ENCODE measurements at places on chromosomes 4 and X.

DNA sequence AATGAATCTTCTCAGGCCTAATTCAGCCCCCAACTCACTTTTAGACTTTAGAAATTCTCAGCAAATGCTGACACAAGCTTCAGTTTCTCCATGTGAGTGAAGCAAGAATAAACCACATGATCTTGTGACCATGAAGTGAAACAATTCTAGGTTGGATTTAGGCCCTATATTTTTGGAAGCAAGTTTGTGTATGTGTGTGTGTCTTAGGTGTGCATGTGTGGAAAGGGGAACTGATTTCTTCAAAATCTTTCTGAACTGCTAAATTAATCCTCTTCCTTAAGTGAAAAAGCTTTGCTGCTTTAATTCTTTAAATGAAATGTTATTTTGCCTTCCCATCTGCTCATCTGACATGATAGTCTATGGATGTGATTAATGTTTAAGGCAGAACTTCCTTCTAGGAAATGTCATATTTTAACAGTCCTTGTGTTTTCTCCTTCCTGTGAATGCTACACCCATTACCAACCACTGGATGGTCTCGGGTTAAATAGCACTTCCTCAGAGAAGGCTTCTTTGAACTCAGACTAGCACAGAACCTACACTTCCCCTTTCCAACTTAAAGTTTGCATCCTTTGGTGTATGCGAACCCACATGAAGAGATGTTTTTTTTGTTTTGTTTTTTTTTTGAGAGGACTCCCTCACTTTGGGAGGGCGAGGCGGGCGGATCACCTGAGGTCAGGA, 1.2 kb upstream of the TMEM144 start:
- DNase-seq: no peak

DNA sequence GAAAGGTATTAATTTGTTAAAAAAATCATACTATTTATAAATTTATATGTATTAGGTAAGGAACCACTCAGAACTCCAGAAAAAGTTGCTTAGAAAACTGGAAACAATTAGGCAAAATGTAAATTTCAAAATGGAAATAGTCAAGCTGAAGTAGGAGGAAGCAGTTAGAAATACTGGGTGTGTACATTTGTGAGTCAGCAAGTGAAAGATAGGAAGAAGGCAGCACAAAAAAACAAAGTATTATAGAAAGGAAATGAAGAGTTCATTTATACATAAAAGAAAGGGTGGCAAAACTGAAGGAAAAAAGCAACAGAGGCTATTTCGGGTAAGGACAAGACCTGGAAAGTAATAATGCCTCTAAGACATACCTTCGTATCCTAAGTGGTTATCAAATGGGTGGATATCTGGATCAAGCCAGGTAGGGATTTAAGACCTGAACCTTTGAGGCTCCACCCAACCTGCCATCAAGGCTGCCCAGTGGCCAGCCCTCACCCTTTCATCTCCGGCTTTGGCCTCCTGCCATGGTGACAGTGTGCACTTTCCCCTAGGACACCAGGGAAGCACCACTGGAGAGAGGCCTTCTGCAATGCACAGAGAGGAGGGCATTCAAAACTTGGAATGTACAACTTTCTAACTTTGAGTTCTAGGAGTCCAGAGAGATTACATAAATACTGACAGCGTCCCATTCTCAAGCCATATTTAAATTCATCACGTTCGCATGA, at the start of gene LRRC66:
Gene LRRC66 (minus strand): TSS at position 428 of the 722 bp plus-strand sequence. CDS start 2,750 bp downstream, outside the sequence.
- no peak for DNase-seq

DNA sequence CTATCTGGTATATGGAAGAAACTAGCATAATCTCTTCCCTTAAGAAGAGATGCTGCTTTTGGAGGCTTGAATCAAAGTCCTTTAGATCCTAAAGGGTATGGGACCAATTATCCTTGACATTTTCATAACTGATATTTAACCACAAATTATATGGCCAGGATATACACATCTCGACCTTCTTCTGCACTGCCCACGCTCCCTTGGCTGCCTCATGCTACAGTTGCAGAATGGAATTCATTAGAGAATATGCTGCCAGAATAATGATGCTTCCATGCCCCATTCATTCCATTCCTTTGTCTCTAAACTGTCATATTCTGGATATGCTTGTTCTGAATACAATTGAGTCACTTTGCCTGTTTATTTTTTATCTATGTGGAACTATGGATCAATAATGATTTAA, 157.1 kb upstream of the PACRGL start:
- DNase-seq: no peak

DNA sequence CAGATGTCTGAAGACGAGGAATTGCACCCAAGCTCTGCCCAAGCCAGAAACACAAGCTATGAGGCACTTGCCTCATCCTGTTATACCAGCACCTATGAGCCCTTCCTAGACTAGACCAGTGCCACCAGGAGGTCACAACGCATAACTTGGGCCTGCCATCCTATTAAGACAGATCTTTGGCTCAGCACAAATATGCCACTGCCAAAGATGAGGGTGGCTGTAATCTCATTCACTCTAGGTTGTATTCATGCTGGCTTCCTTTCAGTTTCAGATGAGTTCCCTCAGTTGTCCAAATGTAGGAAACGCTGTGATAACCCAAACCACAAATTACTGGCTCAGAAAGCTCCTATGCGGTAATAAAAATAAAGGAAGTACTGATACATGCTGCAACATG, 76.5 kb upstream of the CITED1 start:
- no peak for DNase-seq

DNA sequence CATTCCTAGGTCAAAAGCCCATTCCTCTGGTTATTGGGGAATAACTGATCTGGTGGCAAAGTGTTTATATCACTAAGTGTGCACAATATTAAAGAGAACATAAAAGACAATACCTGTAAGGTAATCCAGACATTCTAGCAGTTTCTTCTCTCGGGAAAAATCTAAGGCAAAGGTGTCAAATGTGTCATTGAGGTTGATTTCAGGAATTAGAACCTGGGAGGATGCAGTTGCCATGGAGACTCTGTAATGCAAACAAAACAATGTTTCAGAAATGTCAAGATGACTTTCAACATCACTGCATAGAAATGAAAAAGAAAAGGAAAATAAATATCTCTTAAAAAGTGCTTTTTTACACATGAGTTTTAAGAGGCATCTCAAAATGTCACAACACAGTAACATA, 145.9 kb downstream of the MID1 start:
- no peak for DNase-seq

DNA sequence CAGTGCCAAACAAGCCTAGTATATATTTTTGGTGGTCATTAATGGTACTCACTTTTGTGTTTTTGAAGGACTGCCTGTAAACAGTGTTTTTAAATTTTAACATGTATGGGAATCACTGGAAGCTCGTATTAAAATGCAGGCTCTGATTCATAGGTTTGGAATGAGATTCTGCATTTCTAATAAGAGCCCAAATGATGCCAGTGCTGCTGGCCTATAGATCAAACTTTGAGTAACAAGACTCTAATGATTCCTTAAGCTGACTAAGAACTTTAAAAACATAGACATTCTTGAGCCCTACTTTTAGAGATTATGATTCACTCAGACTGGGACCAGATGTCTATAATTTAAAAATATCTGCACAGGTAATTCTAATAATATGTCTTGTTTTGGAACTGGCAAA, 823.2 kb upstream of the LCORL start:
- no peak for DNase-seq

GRCh38 chr4:3765271-3766035, 732 bp upstream of the ADRA2C start:
- DNase-seq: no peak

GRCh38 chr4:23728393-23728792, 161.5 kb downstream of the PPARGC1A start:
- DNase-seq: no peak

DNA sequence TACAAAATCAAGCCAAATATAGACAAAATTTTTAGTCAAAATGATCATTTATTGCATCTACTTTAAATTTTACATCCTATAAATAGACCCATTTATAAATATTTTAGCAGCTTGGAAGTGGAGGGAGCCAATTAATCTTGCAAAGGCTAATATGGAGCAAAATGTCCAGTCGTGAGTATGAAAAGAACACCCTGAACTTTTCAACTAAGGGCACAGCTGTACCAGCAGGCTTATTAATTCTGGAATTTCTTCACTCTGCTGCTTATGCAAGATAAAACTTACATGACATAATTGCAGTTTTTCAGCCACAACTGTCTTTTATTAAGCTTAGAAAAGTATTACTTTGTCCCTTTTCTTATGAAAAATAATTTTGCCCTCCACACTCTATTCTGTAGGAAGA, 22.9 kb upstream of the USP53 start:
- DNase-seq: no peak

GRCh38 chr4:131316086-131316485, 1833.0 kb upstream of the PCDH10 start:
- DNase-seq: no peak

DNA sequence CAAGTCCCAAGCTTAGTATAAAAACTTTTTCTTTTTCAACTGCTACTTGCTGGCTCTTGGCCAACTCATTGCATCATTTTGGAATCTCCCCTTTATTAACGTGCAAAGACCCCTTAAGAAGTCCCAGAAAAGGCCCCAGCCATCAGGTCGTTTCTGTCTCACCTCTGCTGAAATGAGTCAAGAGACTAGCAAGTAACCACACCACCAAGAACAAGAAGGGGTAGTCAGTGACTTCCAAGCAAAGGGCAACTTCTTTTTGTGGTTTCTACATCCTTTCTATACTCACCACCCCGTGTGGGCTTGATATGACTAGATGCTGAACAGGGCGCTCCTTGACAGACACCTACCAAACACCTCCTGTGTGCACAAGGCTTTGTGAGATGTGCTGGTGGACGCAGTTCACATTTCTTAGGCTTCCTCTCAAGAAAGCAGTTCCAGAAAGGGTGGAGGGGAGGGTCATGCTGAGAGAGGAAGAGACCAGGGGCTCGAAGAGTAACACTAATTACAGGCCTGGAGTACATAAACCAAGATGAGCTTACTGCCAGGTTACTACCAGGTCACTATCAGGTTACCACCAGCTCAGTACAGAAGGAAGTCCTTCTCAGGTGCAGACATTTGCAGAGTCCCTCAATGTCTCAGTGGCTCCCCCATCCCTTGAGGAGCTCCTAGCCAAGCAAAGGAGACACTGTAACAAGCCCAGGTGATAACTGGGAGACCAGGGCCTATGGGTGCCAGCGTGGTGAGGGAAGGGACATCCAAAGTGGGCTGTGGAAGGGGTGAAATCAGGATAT, 19.3 kb downstream of the JAKMIP1 start:
- DNase-seq: no peak

DNA sequence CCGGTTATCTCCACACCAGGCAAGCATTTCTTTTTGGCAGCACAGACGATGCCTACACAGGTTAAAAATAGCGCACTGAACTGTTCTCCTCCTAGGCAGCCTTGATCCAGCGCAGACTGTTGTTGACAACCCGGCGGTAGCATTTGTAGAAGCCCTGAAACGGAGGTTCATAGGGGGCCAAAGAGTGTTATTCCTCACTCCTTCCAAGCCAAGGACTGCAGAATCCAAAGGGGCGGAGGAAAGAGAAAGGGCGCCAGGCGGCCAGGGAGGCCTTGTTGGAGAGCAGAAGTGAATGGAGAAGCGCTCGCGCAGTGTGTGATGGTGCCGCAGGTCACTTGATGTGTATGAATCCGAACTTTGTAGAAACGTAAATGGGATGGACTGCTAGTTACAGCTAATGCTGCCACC, 82.7 kb downstream of the TENM3 start:
- DNase-seq: no peak

DNA sequence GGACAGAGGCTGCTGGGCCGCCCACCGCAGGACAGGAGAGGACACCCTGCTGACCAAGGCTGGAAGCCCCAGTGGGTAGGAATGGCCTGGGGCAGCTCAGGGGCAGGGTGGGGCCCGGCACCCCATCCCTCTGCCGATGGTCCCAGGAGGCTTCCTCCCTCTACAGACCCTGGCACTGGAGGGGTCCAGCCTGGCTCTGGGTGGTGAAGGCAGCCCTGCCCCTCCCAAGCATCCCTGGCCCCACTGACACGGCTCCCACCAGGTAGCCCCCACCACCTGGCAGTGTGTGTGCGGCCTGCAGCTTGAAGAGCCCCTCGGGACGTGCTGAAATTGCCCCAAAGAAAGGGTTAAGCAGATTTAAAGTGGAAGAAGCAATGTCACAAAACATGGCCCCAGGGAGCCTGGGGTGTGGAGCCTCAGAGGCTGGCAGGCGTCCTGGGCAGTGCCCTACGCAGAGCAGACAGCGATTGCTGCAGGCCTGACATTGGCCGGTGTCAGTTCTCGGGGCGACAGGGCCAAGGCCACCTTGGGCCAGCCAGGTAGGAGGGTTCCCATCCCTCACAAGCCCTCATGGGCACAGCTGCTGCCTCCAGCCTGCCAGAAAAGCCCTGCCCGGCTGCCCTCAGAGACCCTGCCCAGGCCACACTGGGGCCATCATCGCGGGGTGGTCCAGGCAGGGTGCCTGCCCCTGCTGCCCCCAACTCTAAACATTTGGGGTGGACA, 80.5 kb downstream of the FAM53A start:
- no peak for DNase-seq

GRCh38 chrX:127764674-127765073, 287.5 kb downstream of the ACTRT1 start:
- no peak for DNase-seq

- DNase-seq: no peak
Observed at GRCh38 chrX:96004386-96004785, 680.3 kb upstream of the DIAPH2 start.

- no peak for DNase-seq
Observed at GRCh38 chr4:125421547-125421946, 106.8 kb downstream of the FAT4 start.

- no peak for DNase-seq
Observed at GRCh38 chr4:110897784-110898183, 274.9 kb upstream of the PITX2 start.

- DNase-seq: no peak
Observed at GRCh38 chrX:147739196-147739595, 172.5 kb upstream of the FMR1 start.

DNA sequence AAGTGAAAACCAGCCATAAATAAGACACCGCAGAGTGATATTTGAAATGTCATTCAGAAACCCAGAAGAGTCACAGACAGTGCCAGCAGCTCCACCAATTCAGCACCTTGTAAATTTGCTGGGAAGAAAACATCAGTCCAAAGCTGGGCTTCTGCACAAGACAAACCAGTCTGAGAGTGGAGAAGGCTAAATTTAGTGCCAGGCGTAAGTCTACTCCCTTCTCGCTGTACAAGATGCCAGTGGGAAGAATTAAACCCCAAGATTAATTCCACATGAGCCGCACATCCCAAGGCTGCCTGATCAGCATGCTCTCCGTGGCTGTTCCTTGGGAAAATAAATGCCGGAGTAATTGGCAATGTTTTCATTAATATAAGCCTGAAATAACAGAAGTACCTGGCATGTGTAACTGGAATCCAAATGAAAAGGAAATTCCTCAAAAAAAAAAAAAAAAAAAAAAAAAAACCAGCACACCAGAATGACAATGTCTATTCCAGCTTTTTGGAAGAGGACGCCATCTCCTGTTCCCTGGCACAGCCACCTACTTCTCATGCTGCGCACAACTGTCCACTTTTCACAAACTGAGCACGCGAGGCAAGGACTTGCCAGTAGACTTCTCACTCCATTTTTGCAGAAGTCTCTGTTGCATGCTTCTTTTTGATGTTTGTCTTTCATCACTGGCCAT, 95.5 kb downstream of the NSUN7 start:
- DNase-seq: no peak

- DNase-seq: no peak
Observed at GRCh38 chrX:55142919-55143310, 54.1 kb downstream of the PAGE2 start.

GRCh38 chrX:120752431-120753082, 122.7 kb upstream of the C1GALT1C1 start:
- DNase-seq: no peak
